CD4-positive, alpha-beta T cell treated with Interleukin-15 for 1 hour (primary cell): ENCODE measurements at places on chromosomes 1 and 21.

DNA sequence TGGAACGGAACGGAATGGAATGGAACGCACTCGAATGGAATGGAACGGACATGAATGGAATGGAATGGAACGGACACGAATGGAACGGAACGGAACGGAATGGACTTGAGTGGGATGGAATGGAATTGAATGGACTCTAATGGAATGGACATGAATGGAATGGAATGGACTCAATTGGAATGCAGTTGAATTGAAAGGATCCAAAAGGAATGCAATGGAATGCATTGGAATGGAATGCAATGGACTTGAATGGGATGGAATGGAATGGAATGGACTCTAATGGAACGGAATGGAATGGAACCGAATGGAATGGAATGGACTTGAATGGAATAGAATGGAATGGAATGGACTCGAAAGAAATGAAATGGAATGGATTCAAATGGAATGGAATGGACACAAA, 102.4 kb upstream of the OR4F16 start:
- no peak for DNase-seq

- peak; percentile 13 for DNase-seq
These were observed at the start of gene MYBPH for GRCh38 chr1:203175237-203175826. Gene MYBPH (minus strand): TSS chr1:203175826. CDS start chr1:203175755, 71 bp downstream.

GRCh38 chr1:115717541-115717940, 51.0 kb downstream of the CASQ2 start:
- DNase-seq = no peak

GRCh38 chr1:101310506-101310905, 73.7 kb downstream of the S1PR1 start:
- no peak for DNase-seq

DNA sequence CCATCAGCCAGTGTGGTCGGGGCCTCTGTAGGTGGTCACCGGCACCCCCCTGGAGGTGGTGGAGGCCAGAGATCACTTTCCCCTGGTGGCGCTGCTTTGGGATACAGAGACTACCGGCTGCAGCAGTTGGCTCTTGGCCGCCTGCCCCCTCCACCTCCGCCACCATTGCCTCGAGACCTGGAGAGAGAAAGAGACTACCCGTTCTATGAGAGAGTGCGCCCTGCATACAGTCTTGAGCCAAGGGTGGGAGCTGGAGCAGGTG, 961 bp downstream of the RBM15 start:
- DNase-seq = no peak

DNA sequence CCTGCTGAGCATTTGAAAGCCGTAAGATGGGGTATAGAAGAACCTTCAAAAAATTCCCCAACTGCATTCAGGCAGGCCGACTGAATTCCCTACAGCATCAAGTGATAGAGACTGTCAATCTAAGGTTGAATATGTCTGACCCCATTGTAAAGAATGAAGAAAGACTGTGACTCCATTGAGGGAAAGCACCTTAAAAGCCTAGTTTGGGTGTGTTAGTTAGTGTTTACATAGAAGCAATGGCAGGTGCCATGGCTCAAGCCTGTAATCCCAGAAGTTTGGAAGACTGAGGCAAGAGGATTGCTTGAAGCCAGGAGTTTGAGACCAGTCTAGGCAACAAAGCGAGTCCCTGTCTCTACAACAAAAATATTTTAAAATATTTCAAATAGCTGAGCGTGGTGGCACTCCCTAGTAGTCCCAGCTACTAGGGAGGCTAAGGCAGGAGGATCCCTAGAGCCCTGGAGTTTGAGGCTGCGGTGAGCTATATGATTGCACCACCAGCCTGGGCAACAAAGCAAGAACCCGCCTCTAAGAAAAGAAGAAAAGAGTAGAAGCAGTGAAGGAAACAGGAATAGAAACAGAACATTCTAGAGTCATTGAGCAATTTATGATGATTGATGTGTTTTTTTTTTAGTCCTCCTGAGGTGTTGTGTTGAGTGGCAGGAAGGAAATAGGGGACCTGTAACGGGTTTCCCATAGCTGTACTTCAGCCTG, 15.4 kb downstream of the POLR3GL start:
- peak; percentile 55 for DNase-seq

- no peak for DNase-seq
These were observed 37.5 kb downstream of the S100B start for GRCh38 chr21:46567348-46567747.

- no peak for DNase-seq
These were observed 599.8 kb upstream of the CXADR start for GRCh38 chr21:16913010-16913409.

DNA sequence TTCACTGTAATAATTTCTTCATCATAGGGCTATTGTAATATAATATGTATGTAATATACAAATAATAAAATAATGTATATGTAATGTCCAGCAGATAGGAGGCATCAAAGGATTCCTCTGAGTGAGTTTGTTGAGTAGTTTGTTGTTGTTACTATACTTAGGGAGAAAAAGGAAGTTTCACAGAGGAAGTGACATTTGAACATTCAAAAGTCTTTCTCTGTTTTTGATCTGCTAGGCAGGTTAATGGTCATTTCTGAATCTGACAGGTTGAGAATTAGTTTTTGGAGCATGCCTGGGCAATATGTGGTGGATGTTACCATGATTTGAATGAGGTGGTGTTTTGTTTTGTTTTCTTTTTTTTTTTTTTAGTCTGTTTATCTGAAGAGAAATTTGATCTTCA, 102.1 kb downstream of the NRDC start:
- no peak for DNase-seq

DNA sequence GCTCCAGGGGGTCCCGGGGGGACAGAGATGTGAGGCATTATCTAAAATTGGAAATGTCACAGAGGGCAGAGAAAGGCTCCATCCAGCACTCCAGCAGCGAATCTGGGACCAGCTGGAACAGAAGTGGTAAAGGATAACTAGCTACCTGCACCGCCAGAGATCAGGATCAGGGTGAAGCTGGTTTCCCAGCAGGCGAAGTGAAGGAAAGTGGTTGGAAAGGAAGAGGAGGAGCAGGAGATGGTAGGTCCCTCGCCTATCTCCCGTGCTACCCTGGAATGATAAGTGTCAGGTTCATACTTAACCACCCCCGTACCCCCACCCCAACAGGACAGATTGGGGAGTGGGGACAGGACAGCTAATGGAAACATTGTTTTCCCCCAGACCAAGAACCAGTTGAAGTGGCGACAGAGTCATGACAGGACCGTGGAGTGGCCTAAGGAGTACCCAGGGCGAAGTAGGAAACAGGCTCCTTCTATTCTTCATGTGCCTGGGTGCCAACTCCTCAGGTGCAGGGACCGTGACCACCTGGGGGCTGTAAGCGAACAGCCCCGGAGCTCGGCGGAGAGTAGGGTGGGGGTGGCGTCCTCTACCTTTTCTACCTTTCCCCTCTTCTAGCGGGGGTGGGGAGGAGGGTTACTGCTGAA, 717 bp downstream of the B4GALT3 start:
- no peak for DNase-seq

- DNase-seq = no peak
These were observed 49.2 kb downstream of the ALG14 start for GRCh38 chr1:95023399-95024043.

DNA sequence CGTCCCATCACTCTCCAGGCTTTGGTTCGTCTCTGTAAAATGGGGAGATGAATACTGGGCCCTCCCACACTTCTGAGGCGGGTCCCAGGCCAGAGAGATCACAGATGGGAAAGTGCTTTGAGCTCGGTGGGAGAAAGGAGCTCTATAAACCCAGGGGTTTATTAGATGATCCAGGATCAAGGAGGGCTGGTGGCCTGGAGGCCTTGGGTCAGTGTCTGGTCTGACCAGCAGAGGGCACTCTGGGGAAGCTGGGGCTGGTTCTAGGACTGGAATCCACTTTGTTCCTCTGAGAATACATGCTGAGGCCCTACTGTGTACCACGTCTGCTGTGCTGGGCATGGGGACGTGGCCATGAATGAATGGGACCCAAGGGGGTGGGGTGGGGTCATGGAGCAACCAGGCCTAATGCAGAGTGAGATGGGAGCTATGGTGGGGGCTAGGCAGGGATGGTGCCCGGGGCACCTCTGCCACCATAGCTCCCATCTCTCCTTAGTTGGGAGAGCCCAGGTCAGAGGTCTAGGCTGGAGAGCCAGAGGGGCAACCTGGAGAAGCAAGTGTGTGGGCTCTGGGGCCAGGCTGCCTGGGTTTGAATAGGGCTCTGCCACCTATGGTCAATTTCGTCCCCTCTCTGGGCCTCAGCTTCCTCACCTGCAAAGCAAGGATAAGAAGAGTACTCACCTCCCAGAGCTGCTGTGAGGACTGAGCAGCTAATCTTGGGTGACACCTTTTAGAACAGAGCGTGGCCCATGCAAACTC, 9.0 kb upstream of the FAM131C start:
- peak; percentile 55 for DNase-seq

- DNase-seq = no peak
These were observed 79.3 kb upstream of the WARS2 start for GRCh38 chr1:119219711-119220110.

DNA sequence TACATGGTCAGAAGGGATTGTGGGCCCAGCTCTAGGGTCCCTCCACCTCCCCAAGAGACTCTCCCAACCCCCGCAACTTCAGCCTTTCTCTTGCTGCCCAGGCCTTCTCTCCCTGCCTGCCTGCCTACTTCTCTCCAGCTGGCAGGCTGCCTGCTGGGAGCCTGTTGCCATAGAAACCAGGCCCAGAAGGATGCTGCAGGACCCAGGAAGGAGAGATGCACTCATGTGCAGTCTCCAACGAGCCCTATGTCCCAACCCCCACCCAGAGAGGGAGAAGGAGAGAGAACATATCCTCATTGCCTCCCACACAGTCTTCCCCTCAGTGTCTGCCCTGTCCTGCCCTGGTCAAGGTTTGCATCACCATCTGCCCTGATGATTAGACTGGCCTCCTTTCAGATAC, 10.8 kb upstream of the SMIM12 start:
- DNase-seq = no peak

DNA sequence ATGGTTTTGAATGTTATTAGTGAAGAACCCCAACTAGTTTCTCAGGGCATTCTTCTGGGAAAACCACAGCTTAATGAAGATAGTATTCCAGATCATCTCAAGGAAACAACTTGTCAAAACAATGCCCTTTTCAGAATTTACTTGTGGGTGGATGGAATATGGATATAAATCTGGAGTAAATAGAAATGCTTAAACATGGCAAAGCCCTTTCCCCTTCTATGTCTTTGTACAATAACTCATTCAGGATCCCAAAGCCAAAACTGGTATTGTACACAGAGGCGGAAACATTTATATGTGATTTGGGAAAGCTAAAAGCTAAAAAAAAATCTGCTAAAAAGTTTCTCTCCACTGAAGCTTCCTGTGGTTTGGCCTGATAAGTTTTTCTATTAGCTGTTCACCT, 55.5 kb upstream of the RGS5 start:
- DNase-seq = no peak

- DNase-seq = no peak
These were observed 25.6 kb downstream of the LRRC41 start for GRCh38 chr1:46277658-46278373.

GRCh38 chr1:4220362-4220761, 320.3 kb upstream of the C1orf174 start:
- DNase-seq = no peak

- DNase-seq = no peak
These were observed 75.1 kb downstream of the PGM1 start for GRCh38 chr1:63668298-63668697.

- DNase-seq = no peak
These were observed 18.4 kb upstream of the COL6A1 start for GRCh38 chr21:45963232-45963570.

- DNase-seq = no peak
These were observed 56.2 kb upstream of the EPS8L3 start for GRCh38 chr1:109819906-109820305.

GRCh38 chr1:160800142-160800541, 4.2 kb downstream of the LY9 start:
- DNase-seq = no peak

GRCh38 chr1:121458291-121459048, 273.7 kb downstream of the SRGAP2C start:
- no peak for DNase-seq

- DNase-seq = no peak
These were observed 16.9 kb downstream of the TCEANC2 start for GRCh38 chr1:54070171-54070837.

DNA sequence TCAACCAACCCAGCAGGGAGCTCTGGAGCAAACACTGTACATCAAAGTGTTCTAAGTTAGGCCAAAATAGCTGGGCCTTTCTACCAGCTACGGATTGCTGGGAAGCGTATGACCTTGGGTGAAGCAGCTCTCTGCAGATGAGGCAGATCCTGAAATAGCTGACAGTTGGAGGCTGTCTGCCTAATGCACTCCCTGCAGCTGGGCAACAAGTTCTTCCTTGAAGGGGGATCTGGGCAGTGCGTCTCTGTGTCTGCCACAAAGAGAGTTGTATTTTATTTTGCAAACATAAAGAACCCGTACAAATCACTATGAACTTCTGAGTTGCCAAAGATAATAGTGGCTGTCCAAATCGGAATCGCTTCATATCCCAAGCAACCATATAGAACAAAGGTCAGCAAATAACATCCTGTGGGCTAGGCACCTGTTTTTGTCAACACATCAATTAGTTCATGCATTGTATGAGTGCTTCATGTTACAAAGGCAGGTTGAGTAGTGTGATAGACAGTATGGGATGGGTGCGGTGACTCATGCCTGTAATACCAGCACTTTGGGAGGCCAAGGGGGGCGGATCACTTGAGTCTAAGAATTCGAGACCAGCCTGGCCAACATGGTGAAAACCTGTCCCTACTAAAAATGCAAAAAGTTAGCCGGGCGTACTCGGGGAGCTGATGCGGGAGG, 29.1 kb upstream of the KLF17 start:
- no peak for DNase-seq

GRCh38 chr1:88998716-88999115, 6.3 kb upstream of the KYAT3 start:
- DNase-seq = no peak

DNA sequence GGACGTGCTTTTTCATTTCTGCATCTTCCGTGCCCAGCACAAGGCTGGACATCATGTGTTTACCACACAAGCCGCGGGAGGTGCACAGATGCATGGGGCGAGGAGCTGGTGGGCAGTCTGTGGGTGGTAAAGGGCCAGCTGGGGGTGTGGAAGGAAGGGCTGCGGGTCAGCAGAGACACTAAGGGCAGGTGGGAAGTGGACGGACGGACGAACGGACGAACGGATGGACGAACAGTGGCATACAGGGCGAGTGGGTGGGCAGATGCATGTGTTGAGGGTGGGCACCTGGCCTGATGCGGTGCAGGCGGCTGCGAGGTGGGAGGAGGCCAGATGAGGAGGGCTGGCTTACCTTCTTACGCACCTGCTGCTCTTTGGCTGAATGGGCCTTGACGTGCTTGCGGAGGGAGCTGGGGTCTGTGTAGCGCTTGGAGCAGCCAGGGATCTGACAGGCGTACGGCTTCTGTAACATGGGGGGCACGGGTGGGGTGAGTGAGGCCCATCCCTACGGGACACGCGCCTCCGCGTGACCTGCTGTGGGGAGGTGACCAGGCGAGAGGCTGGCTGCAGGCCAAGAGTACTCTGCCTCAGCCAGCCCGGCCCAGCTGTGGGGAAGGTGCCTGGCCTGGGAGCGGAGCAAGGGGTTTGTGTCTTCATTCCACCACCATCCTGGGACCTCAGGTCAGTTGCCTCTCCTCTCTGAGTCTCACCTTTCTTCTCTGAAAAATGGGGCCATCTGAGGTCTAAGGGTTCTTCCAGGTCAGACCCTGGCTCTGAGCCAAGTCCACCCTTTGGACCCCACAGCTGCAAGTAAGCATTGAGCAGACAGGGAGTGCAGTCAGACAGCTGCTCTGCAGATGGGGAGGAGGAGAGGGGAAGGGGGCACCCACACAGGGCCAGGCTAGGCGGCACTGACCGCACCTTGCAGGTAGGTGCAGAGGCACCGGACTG, 65.5 kb downstream of the DMRTB1 start:
- no peak for DNase-seq

GRCh38 chr1:79695138-79695537, 688.6 kb upstream of the ADGRL4 start:
- no peak for DNase-seq
